ENCODE measurements at places on chromosomes 3 and 15. TPM values are rescaled to one million over a fixed set of nuclear protein-coding genes. Genes with fewer than 3 reads are reported as not detected.

GRCh38 chr15:56934269-56934668 lies 15.8 kb downstream of the TCF12 start:
- H3K27me3 ChIP-seq: no peaks in the 10 kb centered on the region
- no peak overlapping the region for H3K27ac ChIP-seq
- no peaks in the 10 kb centered on the region for H3K4me1 ChIP-seq
- DNase-seq: no peak
- no peaks in the 10 kb centered on the region for H3K36me3 ChIP-seq

- no peak for DNase-seq
- no peak overlapping the region for H3K27ac ChIP-seq
- H3K4me1 ChIP-seq: no peaks in the 10 kb centered on the region
- no peaks in the 10 kb centered on the region for H3K27me3 ChIP-seq
- H3K4me3 ChIP-seq: no peak overlapping the region
Observed at GRCh38 chr3:1609416-1609815, 489.2 kb upstream of the CNTN4 start.

IL12A gene
- total RNA-seq: not detected

SOX14 gene
- total RNA-seq: not detected

GOLGA8G gene
- not detected for total RNA-seq
